ENCODE measurements at places on chromosomes 13 and 19.

- DNase-seq = peak; percentile 60
These were observed 924 bp downstream of the TRAPPC5 start for GRCh38 chr19:7681340-7682174.

- DNase-seq = no peak
These were observed 39.7 kb downstream of the RCBTB2 start for GRCh38 chr13:48493066-48493765.

GRCh38 chr19:8387688-8388611 lies 2.2 kb upstream of the RAB11B start:
- DNase-seq = no peak

- DNase-seq = no peak
These were observed 53.0 kb downstream of the MRPL57 start for GRCh38 chr13:21229241-21230024.

GRCh38 chr13:114090476-114090875 lies 41.9 kb downstream of the RASA3 start:
- no peak for DNase-seq

GRCh38 chr13:21242236-21242635 lies 65.8 kb downstream of the MRPL57 start:
- no peak for DNase-seq

DNA sequence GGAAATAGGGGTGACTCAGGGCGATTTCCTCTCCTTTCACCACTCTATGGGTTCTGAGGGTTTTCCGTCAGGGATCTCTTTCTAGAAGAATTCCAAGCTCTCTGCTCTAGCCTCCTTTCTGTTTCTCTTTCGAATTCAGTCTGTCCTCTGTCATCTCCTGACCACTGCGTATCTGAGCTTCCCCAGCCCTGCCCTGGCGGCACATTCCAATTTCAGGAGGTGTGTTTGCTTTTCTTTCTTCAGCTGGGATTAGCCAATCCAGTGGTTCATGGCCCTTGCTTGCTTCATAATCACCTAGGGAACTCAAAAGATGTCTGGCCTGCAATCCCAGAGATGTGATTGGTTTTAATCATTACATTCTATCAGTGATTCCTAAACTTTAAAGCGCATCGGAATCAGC lies 9.4 kb downstream of the IFNL2 start:
- DNase-seq = no peak

DNA sequence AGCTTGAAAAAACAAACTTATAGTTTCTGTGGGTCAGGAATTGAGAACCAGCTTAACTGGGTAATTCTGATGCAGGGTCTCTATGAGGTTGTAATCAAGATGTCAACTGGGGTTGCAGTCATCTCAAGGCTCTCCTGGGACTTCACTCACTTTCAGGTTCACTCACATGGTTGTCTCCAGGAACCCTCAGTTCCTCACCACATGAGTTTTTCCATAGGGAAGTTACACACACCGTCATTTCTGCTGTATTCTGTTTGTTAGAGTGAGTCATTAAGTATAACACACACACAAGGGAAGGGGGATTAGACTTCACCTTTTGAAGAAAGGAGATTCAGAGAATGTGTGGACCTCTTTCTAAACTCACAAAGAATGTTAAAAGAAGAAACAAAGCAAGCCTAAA lies 34.9 kb upstream of the MLNR start:
- DNase-seq = no peak

GRCh38 chr19:43316591-43317319 lies 36.7 kb upstream of the CD177 start:
- no peak for DNase-seq

DNA sequence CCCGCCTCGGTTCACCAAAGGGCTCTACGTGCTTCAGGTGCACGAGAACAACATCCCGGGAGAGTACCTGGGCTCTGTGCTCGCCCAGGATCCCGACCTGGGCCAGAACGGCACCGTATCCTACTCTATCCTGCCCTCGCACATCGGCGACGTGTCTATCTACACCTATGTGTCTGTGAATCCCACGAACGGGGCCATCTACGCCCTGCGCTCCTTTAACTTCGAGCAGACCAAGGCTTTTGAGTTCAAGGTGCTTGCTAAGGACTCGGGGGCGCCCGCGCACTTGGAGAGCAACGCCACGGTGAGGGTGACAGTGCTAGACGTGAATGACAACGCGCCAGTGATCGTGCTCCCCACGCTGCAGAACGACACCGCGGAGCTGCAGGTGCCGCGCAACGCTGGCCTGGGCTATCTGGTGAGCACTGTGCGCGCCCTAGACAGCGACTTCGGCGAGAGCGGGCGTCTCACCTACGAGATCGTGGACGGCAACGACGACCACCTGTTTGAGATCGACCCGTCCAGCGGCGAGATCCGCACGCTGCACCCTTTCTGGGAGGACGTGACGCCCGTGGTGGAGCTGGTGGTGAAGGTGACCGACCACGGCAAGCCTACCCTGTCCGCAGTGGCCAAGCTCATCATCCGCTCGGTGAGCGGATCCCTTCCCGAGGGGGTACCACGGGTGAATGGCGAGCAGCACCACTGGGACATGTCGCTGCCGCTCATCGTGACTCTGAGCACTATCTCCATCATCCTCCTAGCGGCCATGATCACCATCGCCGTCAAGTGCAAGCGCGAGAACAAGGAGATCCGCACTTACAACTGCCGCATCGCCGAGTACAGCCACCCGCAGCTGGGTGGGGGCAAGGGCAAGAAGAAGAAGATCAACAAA lies 2.6 kb downstream of the PCDH17 start:
- no peak for DNase-seq

DNA sequence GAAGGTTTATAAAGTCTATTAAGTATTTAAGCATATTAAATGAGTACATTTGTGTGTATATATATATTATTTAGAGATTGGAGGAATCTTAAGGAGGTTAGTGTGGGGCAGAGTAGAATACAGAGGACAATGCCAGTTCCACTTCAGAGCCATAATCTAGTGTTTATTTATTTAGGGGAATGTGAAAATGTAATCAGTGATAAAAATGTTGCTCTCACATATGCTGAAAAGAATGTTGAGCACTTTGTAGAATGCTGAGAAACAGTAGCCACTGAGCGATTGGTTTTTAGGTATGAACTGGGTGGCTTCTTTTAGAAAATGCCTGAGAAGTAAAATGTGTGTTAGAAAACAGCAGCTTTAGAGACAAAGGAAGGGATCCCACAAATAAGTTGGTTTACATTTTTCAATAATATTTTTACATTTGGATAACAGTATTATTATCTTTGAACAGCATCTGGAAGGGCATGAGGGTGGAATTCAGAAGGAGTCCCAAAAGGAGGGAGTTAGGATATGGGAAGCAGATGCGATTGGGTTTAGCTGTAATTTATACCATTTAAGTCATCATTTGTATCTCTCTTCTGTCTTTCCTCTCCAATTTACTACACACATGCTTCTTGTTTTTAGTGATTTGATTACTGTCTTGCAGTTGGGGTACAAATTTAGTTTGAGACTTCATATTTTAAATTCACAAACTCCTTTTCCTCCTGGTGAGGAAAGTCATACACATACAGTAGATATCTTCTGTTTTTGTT lies 68.6 kb downstream of the NDFIP2 start:
- DNase-seq = no peak

DNA sequence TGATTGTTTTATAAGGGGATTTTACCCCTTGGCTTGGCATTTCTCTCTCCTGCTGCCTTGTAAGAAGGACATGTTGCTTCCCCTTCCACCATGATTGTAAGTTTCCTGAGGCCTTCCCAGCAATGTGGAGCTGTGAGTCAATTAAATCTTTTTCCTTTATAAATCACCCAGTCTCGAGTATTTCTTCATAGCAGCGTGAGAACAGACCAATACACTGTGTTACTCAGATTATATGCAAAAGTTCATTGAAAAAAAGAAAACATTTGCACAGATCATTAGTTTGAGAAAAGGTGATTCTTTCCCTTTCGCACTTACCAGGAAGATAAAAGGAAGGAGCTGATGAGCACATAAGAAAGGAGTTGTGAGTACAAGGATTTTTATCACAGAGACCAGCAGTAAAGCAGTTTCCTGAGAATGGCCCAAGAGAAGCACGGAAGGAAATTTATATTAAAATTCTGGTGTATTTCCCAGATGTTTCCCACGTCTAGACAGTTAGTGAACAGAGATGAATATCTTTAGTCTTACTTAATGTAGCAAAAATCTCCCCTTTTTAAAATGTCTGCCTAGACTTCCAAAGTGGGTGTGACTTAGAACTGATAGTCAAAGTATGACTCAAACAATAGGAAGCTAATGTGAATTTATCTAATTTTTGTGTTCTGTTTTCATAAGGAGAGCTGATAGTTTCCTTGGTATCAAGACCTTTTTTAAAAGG lies 431.8 kb upstream of the SGCG start:
- DNase-seq = no peak

DNA sequence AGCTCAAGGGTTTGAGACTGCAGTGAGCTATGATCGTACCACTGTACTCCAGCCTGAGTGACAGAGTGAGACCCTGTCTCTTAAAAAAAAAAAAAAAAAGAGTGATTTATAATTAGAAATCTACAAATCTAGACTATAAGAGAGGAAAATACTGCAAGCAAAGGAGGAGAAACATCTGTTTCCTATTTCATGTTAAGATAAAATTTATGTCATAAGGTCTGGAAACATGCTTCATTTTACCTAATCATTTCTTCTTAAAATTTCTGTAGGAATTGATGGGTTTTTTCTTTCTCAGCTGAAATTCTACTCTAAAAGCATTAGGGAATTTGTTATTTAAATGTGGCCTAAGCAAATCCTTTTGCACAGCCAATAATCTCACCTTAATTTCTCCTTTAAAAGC lies 53.2 kb downstream of the C13orf42 start:
- DNase-seq = no peak

- DNase-seq = no peak
These were observed 4.2 kb upstream of the LRRC25 start for GRCh38 chr19:18401580-18402112.

- DNase-seq = no peak
These were observed 75.0 kb downstream of the TEX26 start for GRCh38 chr13:31007417-31007816.

DNA sequence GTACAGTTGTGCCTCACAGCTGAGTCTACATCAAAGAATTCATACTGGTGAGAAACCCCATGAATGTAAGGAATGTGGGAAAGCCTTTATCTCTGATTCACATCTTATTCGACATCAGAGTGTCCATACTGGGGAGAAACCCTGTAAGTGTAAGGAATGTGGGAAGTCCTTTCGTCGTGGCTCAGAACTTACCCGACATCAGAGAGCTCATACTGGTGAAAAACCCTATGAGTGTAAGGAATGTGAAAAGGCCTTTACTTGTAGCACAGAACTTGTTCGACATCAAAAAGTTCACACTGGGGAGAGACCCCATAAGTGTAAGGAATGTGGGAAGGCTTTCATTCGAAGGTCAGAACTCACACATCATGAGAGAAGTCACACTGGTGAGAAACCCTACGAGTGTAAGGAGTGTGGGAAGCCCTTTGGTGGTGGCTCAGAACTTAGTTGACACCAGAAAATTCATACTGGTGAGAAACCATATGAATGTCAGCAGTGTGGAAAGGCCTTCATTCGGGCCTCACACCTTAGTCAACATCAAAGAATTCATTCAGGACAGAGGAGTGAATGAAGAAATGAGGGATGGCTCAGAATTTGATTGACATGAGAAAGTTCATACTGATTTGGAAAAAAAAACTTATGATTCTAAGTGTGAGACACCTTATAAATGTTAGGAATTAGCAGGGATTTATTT lies 80.9 kb upstream of the ZNF420 start:
- DNase-seq = no peak

GRCh38 chr13:82439159-82439904 lies 1442.9 kb downstream of the SLITRK1 start:
- no peak for DNase-seq

GRCh38 chr13:61770681-61771080 lies 355.0 kb upstream of the PCDH20 start:
- DNase-seq = no peak

GRCh38 chr13:74388626-74389025 lies 254.4 kb upstream of the KLF12 start:
- DNase-seq = no peak

DNA sequence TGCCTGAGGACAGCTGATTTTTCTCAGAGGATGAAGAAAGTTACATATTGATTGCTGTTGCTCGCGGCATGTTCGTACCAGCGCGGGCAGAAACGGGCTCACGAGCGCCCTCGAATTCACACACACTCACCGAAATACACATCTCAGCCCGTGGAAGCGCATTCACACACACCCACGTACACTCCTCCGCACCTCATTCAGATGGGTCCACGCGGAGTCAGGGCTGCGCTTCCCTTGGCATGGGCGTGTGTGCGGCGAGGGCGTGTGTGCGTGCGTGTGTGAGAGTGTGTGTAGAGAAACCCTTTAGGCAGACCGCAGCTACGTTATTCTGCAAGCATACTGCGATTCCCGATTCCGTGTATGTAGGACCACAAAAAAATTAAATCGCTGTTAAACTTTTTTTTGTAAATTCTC lies 2.1 kb upstream of the PCDH17 start:
- DNase-seq = no peak

DNA sequence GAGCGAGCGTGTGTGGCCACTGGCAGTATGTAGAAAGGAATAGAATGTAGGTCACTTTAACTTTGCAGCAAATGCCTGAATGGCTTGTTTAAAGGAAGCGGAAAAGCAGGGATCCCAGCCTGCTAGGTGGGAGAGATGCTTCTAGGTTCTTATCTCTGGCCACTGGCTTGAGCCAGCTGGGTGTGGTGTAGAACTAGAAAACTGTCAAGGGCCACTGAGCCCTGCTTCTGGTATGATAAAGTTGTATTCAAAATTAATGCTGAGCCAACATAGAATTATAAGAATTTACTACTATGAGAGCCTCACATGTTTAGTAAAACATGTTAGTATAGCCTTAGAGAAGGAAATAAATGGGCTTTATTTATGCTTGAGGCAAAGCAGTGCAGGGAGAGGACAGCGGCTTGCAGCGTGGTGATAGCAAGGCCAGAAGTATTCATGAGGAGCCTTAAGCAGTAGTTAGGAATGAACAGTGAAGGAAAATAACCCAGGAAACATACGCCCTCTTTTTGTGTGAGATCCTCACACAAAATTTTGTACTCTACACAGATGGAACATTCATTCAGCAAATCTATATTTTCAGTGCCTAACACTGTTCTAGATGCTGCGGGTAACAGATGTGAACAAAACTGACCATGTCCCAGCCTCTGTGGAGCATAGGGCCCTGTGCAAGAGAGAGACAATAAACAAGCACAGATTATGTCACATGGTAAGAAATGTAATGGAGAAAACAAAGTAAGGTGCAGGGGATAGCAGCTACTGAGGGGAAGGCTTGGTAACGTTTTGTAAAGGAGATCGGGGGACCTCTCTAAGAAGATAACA lies 863.2 kb downstream of the DIAPH3 start:
- DNase-seq = no peak

GRCh38 chr19:28868836-28869235 lies 344.1 kb downstream of the UQCRFS1 start:
- no peak for DNase-seq

- no peak for DNase-seq
These were observed 82.0 kb downstream of the FRY start for GRCh38 chr13:32113532-32113931.

GRCh38 chr13:77729502-77730221 lies 32.2 kb downstream of the SLAIN1 start:
- DNase-seq = no peak

GRCh38 chr19:43759515-43759914 lies 4.8 kb upstream of the SMG9 start:
- no peak for DNase-seq

GRCh38 chr13:79847882-79848592 lies 367.1 kb downstream of the NDFIP2 start:
- DNase-seq = no peak
